ENCODE measurements at places on chromosomes 3 and 15.

GRCh38 chr3:2656806-2657777, 453.1 kb downstream of the IL5RA start:
- no peak for DNase-seq

GRCh38 chr15:35198197-35198596, 113.1 kb upstream of the NANOGP8 start:
- DNase-seq = no peak

- DNase-seq = no peak
Observed at GRCh38 chr15:99102332-99103235, 2.3 kb upstream of the SYNM start.

GRCh38 chr3:49164983-49165720, 979 bp downstream of the CCDC71 start:
- no peak for DNase-seq

- no peak for DNase-seq
Observed at GRCh38 chr3:113659996-113660395, 36.4 kb downstream of the USF3 start.

DNA sequence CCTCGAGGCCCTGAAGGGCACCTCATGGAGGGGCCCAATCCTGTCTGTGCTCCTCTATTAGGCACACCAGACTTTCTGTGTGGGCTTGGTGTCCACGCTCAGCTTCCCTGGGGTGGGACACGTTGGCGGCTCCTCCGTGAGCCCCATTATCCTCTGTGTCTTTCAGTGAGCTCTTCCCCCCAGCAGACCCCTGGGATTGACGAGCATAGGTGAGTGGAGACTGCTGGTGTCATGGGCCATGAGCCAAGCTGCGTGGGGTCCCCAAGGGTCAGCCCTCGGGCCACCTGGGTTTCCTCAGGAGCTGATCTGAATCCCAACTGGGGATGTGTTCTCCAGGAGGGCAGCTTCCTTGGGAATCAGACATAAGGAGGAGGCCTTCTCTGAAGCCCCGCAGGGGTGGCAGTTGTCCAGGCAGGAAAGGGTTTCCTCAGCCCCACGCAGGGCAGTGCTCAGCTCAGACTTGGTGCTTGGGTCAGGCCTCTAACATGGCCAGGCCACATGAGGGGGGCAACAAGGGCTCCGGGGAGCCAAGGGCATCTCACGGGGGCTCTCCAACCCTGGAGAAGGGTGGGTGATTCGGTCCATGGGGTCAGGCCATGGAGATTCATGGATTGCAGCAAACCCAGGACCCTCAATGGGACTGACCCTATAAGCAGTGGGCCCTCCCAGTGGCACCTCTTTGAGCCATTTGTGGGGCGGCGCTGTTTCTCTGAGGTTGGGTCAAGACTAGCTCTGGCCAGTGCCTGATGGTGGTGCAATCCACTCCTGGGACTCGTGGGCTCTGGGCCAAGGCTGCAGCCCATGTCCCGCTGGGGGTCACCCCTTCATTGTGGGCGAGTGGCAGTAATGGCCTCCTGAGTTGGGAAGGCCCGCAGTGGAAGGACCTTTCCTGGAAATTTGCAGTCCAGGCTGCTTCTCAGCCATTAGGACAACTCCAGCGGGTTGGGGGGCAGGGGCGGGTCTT, 222.5 kb downstream of the SNRPN start:
- no peak for DNase-seq
